Mesenchymal stem cell (in vitro differentiated cells and primary cell): ENCODE measurements at places on chromosomes 11 and 22.

- H3K36me3 ChIP-seq: peaks cover 86% of the 10 kb centered on the region
- DNase-seq: peak; percentile 78
- peak overlapping the region; percentile 80 for H3K27ac ChIP-seq
Measured at GRCh38 chr11:111745719-111746504, 20.3 kb downstream of the PPP2R1B start.

GRCh38 chr11:119738059-119738439, 9.0 kb upstream of the NECTIN1 start:
- no peak for DNase-seq
- peaks cover 54% of the 10 kb centered on the region for H3K27me3 ChIP-seq
- H3K4me3 ChIP-seq: no peak overlapping the region
- H3K27ac ChIP-seq: no peak overlapping the region
- peaks cover 15% of the 10 kb centered on the region for H3K4me1 ChIP-seq

DNA sequence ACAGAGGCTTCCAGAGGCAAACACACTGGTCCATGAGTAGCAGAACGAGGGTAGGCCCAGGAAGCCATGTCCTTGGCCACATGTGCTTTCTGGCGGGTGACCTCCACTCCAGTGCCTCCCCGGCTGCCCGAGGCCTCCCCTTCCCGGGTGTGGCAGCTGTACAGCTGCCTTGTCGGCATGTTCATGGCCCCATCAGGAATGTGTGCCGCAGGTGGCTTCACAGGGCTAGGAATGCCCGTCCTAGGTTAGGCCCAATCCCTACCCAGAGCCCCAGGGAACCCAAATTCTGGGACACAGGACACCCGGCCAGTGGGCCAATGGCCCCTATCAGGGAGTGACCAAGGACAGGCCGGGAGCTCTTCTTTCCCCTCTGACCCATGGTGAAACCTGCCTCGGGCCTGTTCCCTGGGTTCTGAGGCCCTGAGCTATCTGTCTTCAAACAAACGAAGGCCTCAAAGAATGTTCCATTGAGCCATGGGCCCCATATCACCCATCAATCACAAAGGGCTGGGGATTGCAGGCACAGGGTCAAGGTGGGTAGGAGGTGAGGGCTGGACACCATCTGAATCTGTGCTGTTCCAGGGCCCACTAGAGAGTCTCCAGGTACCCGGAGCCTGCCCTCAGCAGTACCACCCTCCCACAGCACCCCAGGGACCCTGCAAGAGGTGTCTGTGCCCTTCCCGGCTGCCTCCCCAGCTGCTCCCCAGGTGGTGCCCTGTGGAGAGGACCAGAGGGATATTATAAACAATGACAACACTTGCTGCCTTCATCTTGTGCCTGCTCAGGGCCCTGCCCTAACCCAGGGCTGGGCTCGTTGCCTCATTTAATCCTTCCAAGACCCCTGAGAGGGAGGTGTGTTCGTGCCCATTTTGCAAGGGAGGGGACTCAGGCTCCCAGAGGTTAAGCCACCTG, 4.0 kb upstream of the CDKN1C start:
- no peaks in the 10 kb centered on the region for H3K27me3 ChIP-seq
- no peak for DNase-seq
- H3K27ac ChIP-seq: no peak overlapping the region
- no peak overlapping the region for H3K4me3 ChIP-seq

- no peaks in the 10 kb centered on the region for H3K36me3 ChIP-seq
- no peak for DNase-seq
- H3K27me3 ChIP-seq: peaks cover 20% of the 10 kb centered on the region
- H3K27ac ChIP-seq: no peak overlapping the region
- no peaks in the 10 kb centered on the region for H3K4me1 ChIP-seq
Measured at GRCh38 chr11:43601511-43601910, 79.0 kb upstream of the HSD17B12 start.
